ENCODE measurements at places on chromosomes 3 and 15.

- DNase-seq: no peak
Measured at GRCh38 chr3:55286693-55287092, 200.4 kb downstream of the WNT5A start.

- peak; percentile 75 for DNase-seq
Measured at GRCh38 chr3:76367281-76367680, 581.9 kb upstream of the ZNF717 start.

GRCh38 chr3:152256851-152257562 is 11.7 kb upstream of the MBNL1 start:
- no peak for DNase-seq

DNA sequence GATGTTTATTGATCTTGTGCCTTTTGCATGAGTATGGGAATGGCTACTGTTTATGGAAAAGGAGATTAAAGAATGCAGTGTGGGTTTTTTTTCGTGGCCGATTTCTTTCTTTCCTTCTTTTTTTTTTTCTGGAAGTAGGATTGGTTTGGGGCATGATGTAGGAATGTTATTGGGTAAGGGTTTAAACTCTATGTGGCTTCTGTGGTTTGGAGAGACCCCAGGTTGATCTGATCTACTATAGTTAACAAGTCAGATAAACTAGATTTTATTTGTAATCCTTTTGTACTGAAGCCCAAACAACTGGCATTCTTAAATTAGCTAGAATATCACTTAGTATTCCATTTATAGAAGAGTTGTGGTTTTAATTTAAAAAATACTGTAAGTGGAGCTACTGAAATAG is 304.8 kb downstream of the LPP start:
- DNase-seq: no peak

- DNase-seq: peak; percentile 52
Measured at GRCh38 chr3:149507491-149508324, 33.2 kb downstream of the TM4SF4 start.

DNA sequence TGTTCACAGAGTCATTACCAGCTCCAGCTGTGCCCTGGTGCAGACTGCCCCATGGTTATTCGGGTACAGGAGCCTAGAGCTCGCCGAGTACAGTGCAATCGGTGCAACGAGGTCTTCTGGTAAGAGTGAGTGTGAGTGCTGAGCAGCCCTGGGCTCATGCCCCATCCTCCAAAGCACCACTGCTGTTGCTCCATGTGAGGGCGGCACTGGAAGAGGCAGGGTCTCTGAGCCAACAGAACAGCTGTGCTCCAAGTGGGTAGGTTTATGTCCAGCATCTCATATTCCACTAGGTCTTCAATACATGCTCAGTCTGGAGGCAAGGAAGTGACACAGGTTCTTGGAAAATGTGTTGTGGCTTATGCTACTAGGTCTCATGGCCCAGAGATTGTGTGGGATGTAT is 19.5 kb upstream of the P4HTM start:
- no peak for DNase-seq

DNA sequence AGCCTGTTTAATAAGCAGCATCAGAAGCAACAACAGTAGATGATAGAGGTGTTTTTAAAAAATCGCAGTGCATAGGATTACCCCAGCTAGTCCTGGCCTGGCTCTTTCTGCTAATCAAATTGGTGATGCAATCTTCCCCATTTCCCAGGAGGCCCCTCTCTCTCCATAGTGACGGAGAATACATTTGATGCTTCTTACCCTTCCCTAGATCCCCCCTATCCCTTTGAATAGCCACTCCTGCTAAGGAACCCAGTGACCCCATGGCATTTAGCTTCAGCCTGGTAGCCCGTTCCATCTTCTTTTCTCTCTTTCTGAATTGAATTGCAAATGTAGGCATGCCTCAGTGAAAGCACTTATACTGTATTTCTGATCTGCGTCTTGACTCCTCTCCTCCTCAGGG is 223.6 kb upstream of the GAP43 start:
- DNase-seq: no peak

GRCh38 chr3:62032738-62033137 is 340.6 kb downstream of the FEZF2 start:
- no peak for DNase-seq

- DNase-seq: no peak
Measured at GRCh38 chr15:27449941-27450340, 479.0 kb downstream of the GABRG3 start.

GRCh38 chr3:138097192-138098172 is 17.9 kb downstream of the DZIP1L start:
- DNase-seq: no peak

GRCh38 chr3:52681596-52681995 is 4.1 kb downstream of the PBRM1 start:
- DNase-seq: no peak

DNA sequence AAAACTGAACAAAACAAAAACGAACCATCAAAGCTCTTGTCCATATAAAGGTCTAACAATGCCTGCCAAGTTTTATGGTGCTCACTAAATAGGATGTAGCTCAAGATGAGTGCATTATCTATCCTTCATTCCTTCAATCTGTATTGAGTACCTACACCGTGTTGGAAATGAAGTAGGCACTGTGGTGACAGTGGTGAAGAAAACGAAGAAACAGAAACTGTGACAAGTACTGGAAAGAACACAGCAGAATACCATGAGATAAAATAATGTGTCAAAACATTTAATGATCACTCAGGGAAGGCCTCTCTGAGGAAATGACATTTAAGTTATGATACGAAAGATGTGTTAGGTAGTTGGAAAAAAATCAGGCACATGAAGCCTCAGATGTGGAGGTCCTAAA is 36.2 kb downstream of the CBLB start:
- no peak for DNase-seq

- peak; percentile 61 for DNase-seq
Measured at GRCh38 chr3:43768381-43768973, 77.7 kb downstream of the ABHD5 start.

DNA sequence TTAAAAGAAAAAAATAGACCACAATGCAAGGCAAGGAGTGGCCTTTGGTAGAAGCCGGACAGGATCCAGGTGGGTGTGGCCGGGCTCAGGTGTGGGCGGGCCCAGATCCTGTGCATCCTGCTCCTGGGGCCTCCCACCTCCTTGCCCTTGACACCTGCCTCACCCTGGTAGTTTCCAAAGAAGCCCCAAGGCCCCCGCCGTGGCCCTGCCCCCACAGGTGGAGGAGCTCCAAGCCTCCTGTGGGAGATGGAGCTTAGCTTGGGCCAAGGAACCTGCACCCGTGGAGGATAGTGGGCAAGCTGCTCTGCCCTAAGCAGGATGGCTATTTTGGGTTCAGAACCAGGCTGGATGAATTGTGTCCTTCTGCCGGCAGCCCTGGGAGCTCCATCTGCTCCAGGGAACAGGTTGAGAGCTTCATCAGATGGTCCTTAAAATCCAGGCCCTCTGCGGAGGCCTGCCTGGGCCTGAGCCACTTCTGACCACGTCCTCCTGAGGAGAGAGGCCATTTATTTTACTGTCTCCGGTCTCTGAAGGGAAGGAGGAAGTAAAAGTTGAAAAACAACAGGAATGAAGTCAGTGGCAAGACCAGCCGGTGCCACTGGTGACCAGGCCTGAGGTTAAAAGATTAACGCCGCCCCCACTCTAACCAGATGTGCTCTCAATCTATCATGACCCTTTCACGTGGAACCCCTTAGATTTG is 53.9 kb upstream of the KLF13 start:
- no peak for DNase-seq

DNA sequence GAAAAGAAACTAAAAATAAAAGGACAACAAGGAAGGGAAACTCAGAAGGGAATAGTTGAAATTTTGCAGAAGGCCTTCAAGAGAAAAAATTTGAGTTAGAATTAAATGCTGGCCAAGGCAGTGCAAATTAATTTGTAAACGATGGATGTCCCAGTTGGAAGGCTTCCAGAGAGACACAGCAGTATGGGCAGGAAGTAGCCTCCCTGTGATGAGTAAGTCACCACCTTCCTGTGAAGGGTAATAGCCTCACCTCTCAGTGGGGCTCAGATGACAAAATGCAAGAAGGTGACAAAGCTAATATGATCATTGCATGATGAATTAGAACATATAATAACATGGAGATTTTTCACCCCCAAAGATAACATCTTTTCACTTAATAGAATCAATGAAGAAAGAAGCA is 27.3 kb upstream of the TMCO5A start:
- DNase-seq: peak; percentile 61

- DNase-seq: peak; percentile 63
Measured at GRCh38 chr3:188792793-188793192, 379.0 kb upstream of the TPRG1 start.

GRCh38 chr3:150265305-150265704 is 142.8 kb upstream of the TSC22D2 start:
- no peak for DNase-seq

GRCh38 chr15:84721371-84721770 is 5.4 kb upstream of the SEC11A start:
- DNase-seq: no peak

DNA sequence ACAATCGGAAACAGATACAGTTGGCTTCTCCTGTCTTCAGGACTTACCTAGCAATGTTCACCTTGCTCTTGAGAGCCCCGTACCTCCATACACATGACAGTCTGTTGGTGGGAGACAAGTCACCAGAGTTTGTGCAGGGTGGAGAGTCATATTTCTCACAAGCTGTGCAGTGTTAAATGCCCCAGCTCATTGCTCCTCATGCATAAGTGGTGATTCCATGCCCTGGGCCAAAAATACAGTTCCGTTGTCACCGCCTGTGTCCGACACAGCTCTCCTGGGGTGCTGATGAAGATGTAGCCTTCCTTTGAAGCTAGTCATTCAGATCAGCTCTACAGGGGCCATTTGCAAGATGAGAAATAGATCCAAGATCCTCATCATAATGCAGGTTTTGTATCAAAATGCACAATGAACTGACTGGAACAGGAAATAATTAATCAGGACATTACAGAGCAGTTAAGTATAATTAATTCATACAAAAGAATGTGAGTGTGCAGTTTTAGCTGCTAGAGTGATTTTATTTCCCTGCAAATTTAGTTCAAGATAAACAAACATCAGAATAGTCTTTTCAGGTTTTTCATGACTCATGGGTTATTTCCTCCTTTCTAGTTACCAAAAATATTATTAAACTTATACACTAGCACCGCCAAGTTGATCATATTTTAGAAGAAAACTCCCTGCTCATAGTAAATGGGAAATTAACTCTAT is 66.5 kb downstream of the CD47 start:
- no peak for DNase-seq

- no peak for DNase-seq
Measured at GRCh38 chr3:140761076-140761639, 83.3 kb downstream of the TRIM42 start.

GRCh38 chr3:61631108-61631769 is 69.9 kb downstream of the PTPRG start:
- DNase-seq: no peak

GRCh38 chr3:162117961-162118360 is 621.4 kb downstream of the OTOL1 start:
- no peak for DNase-seq

DNA sequence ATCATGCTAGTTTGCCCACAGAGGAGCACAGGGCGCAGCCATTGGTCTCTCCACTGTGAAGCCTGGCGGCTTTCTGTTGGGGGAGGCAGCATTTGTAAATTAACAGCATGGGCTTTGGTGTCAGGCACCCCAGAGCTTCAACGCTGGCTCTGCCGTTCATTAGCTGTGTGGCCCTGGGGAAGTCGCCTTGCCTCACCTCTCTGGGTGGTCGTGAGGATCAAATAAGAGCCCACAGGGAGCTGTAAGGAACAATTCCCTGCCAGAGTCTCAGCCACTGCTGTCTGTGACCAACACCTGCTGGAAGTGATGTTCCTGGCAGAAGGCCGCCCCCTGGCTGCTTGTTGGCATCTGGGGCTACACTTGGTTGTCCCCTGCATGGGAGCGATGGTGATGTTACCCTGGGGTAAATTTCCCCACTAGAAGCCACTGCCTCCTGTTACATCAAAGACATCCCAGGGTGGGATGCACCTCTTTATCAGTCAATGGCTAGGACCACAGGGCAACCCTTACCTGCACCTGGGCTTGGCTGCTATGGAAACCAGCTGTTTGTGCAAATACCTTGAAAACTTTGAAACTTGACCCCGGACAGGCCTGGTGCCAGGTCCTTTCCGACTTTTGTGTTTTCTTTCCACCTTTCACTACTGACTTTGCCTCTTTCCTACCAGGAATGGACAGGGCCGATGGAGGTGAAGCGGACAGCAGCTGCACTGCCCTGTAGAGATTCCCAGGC is 36.9 kb downstream of the DNASE1L3 start:
- peak; percentile 44 for DNase-seq

DNA sequence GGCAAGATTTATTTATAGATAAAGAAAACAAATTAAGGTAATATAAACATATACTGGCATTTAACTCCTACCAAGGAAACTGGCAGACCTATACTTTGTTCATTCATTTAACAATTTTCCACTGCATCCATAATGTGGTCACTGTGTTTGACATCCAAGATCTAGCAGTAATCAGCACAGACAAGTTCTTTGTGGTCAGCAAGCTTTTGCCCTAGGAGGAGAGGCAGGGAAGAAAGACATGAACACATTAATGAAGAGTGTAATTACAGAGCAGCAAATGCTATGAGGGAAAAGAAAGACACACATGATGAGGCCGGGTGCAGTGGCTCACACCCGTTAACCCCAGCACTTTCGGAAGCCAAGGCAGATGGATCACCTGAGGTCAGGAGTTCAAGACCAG is 34.4 kb downstream of the SUCLG2 start:
- DNase-seq: no peak

DNA sequence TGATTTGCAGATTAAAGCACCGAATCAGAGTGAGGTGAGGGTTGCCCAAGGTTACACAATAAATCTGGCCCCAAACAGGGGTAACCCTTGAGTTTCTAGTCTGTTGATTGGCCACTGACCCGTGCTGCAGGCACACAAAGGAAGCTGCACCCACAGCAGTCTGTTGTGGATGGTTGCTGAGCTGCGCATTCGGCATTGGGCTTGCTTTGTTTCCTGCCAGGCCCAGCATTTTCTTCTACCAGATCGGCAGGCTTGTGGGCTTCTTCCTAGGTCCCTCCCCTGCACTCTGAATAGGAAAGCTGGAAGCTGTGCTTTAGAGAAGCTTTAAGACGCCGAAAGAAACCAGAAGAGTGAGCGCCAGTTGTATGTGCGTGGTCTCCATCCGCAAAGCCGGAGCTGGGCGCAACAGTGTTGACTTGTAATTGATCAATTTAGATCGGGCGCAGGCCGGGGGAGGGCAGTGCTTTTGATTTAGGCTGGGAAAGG is 12.1 kb downstream of the B3GNT5 start:
- DNase-seq: peak; percentile 65

- DNase-seq: no peak
Measured at GRCh38 chr15:70158309-70159000, 60.7 kb upstream of the TLE3 start.

DNA sequence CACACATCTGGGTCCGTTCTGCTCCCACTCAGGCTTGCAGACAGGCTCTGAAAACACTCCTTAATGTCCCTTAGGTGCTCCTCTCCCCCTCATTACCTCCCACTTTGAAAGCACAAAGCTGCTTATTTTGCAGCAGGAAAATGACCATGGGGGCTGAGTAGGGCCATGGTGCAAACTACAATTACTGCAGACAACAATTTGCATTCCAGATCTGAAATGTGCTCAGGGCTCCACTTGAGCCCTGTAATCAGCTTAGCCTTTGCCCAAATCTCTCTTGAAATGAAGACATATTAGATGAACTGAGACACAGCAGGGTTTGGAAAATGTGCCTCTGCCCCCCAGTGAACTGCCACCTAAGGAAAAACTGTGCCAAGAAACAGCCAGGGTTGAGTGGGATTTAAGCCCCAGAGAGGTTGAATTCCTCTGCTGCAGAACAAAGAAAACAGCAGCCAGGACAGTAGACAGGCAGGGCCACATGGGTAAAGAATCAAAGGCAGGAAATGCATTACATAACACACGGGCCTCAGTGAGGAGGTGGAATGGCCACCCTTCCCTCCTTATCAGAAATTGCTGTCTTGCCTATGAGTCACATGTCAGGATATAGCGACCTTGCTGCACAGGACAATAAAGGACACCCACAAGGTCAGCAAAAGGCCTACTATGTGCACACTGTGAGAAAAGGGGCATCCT is 126.8 kb upstream of the ARHGEF3 start:
- DNase-seq: peak; percentile 42
